ENCODE measurements at places on chromosomes 7 and 10.

GRCh38 chr10:70315815-70316214 is 32.0 kb upstream of the NPFFR1 start:
- no peak for DNase-seq

GRCh38 chr7:107638594-107638993 is 22.0 kb upstream of the SLC26A4 start:
- peak; percentile 55 for DNase-seq

DNA sequence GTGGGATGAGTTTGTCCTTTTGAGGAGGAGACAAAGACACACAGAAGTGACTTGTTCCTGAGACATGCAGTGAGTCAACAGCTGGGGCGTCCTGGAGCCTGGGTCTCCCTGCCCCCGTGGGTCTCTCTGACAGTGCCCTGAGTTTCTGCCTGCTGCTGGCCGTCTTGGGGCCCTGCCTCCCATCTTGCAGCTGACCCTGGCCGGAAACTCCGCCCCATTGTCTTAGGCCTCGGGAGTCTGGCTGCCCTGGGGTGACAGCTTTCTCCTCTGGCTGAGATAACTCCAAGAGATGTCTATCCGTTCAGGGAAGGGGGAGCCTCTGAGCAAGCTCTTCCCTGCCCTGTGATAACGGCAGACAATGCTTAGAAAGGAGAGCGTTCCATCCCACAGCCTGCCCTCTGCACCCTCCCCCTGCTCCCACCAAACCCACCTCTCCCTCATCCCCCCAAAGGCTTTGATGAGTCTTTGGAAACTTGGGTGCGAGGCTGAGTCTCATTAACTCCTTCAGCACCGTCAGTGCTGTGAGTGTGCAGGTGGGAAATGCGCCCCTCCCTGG is 69.5 kb upstream of the PODXL start:
- DNase-seq = no peak

GRCh38 chr10:18607503-18608378 is 43.6 kb downstream of the NSUN6 start:
- DNase-seq = no peak

DNA sequence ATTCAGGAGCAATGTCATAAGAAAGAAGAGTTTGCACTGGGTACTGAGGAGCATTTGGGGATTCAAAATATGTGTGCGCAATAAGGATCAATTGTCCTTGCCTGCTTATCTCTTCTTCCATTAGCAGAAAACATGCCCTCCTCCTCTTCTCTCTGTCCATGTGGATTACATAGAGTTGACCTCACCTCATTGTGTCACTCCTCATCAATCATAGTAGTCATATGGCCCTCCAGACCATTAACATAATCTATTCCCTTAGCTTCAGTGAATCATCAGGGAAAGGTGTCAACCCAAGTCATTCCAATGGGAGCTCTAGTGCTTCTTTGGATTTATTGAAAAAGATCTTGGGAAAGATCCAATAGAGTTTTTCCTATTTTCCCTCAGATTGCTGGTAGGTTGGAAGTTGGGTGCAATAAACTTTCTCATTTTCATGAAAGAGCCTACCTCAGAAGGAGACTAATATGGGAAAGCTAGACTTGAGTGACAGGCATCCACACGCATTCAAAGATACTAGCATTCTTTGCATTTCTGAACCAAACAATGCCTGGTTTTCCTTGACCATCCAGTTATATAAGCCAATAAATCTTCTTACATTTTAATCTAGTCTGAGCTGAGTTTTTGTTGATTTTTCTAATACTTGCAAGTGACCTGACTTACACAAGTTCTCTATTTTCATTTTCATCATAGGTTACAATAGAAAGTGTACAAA is 71.5 kb upstream of the FAM13C start:
- DNase-seq = no peak

- DNase-seq = no peak
Measured at GRCh38 chr10:59757966-59758365, 4.7 kb upstream of the MRLN start.

- no peak for DNase-seq
Measured at GRCh38 chr10:29731760-29732159, 97.0 kb upstream of the SVIL start.

DNA sequence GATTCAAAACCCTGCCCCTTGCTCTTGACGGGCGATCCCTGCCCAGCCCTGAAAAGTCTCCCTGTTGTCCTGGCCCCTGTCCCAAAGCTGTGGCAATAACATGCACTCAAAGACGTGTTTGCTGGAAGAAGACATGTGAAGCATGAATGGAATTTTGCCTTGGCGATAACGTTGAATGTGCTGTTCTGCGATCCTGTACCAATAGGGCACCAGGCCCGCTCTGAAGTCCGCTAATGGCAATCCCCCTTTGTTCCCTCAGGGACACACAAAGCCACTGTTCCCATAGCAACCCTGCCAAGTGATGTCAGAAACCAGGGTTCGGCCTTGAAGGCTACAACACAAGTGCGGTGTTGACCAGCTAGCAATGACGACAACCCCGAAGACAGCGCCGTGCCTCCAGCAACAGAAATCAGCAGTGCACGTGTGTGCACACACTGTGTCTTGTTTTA is 284.6 kb downstream of the KLF6 start:
- no peak for DNase-seq

DNA sequence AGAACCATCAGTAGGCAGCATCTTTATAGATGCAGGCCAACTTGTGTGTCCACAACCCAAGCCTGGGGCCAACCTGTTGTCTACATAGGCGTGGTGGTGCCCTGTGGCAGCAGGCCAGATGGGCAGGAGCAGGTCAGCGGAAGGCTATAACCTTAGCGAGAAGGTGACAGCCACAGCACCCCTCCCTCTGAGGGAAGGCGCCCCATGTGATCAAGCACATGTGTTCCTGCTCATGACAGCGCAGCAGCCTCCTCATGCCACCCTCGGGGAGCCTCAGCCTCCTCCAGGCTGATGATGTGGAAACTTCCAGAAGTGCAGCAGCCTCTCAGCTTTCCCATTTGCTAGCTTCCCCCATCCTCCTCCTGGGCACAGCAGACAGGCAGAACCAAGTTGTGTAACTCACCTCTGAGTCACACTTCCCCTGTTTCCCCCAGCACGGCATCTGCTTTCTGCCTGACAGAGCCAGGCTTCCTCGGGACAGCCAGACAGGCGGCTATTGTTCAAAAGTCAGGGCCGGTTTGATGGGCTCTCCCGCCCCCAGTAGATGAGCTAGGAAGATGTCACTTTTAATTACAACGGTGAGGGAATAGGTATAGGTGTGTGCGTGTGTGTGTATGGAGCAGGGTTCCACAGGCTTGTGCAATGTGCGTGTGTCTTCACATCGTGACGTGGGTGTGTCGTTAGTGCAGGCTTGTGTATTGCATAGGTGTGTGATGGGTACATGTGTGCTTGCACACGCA is 312.0 kb upstream of the ZMIZ1 start:
- DNase-seq = no peak

GRCh38 chr10:60444494-60445064 is 54.9 kb upstream of the ANK3 start:
- DNase-seq = no peak
